Mucosa of gallbladder (tissue), 1 donor: ENCODE measurements at places on chromosomes 6 and 20. TPM values are rescaled to one million over a fixed set of nuclear protein-coding genes. Genes with fewer than 3 reads are reported as not detected.

DNA sequence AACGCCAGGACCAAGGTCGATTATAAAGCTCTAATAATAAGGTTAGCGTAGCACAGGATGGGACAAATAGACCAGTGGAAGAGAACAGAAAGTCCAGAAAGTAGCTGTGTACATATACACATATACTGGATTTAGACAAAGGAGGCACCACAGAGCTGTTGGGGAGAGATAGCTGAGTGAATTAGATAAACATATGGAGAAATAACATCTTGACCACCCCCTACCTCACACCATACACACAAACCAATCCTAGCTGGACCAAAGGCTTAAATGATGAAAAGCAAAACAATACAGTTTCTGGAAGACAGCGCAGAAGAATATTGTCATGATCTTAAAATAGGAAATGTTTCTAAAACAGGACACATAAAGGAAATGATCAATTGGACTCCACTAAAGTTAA, 112.9 kb downstream of the PXDC1 start:
- DNase-seq = no peak

The KIF25 gene
- 0.43 TPM for total RNA-seq

GRCh38 chr6:5084781-5085647, at the start of gene PPP1R3G:
TSS of gene PPP1R3G (plus strand) at chr6:5085341. CDS start at chr6:5085486, 145 bp downstream.
- peak; percentile 45 for DNase-seq

The KCNK17 gene
- total RNA-seq = 2.2 TPM

The PPP1R16B gene
- total RNA-seq = 4.1 TPM

DNA sequence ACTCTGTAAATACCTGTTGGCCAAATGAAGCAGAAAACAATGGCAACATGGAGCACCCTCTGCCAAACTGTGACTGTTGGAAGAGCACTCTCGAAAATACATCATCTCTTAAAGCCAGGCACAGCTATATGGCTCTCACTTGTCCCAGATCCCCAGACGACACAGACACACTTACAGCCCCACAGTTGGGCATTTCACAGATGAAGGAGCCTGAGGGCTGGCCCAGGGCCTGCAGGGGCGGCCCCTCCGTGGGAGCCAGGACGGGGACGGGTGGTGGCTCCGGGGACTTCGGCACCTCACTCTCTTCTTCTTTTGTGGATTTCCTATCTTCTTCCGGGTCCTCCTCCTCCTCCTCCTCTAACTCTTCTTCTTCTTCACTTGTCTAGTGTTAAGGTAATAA, 18.4 kb upstream of the MRPS10 start:
- no peak for DNase-seq

The TNFAIP3 gene
- 33.8 TPM for total RNA-seq

DNA sequence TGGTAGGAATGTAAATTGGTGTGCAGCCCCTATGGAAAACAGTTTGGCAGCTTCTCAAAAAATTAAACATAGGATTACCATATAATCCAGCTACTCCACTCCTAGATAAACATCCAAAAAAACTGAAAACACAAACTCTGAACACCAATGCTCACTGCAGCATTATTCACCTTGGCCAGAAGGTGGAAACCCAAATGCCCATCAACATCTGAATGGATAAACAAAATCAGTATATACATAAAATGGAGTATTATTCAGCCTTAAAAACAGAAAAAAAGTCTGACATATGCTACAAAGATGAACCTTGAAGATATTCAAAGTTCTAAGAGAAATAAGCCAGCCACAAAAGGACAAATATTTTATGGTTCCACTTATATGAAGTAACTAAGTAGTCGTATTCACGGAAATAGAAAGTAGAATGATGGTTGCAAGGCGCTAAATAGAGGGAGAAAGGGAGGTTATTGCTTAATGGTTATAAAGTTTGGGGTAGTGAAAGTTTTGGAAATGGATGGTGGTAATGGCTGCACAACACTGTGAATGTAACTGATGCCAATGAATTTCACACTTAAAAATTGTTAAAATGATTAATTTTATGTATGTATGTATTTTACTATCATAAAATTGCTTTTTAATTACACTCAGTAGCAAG, 4.0 kb downstream of the PHF10 start:
- no peak for DNase-seq

- no peak for DNase-seq
These were observed 139.3 kb upstream of the PHACTR1 start for GRCh38 chr6:12577124-12577850.

GRCh38 chr6:95094751-95095663, 482.3 kb upstream of the MANEA start:
- no peak for DNase-seq

- DNase-seq = no peak
These were observed 4.2 kb upstream of the ZC2HC1B start for GRCh38 chr6:143859891-143860660.

The MLN gene
- total RNA-seq = not detected

DNA sequence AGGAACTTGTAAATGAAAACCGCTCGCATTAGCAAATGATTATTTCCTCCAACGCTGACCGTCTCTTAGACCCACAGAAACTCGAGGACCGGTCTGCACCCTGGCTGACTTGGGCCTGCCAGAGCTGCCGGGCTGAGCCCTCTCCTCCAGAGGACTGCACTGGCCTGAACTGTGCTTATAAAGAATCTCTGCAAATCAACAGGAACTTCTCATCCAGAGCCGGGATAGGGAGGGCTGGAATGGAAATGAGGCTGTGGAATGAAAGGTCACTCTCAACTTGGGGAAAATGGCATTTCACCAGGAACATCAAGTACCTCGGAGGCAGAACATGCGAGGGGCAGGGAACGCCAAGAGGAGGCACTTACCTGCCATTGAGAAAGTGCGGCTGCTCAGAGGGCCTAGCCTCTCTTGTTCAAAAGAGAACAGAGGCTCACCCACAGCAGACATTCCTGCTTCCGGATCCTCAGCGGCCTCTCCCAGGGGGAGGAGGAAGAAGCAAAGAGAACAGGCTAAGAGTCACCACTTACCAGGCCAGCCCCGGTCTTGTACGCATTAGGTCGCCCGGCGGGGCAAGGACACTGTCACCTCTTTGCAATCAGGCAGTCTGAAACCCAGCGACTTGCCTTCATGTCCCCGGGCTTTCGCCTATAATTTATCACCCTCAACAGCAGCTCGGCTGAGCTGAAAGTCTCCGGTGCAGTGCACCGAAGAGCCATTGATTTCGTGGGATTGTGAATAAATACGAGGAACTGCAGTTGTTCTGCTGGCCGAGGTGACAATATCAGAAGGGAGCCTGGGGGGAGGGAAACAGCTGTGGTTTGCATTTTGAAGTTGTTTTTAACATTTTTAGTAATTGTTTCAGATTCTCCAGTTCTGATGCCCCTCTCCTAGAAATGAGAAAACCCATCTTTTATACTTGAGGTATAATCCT, 37.6 kb downstream of the ZMYND8 start:
- peak; percentile 70 for DNase-seq

The RFX6 gene
- total RNA-seq = not detected

- DNase-seq = no peak
These were observed 15.6 kb upstream of the HMGN3 start for GRCh38 chr6:79250107-79250514.

- no peak for DNase-seq
These were observed 22.1 kb downstream of the RPP40 start for GRCh38 chr6:4981761-4982160.

GRCh38 chr6:380234-381218, 11.0 kb upstream of the IRF4 start:
- no peak for DNase-seq

DNA sequence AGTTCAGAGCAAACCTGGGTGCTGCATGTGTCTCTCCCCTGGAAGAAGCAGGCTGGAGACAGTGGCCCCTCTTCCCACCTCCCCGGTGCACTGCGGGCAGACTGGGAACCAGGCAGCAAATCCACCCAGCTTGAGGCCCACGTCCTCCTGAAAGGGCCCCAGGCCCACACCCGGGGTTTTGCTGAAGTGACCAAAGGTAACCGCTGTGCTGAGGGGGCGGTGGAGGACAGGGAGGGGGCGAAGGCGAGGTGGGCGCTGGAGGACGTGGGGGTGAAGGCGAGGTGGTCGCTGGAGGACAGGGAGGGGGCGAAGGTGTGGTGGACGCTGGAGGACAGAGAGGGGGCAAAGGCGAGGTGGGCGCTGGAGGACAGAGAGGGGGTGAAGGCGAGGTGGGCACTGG, 1.8 kb upstream of the BIRC7 start:
- DNase-seq = no peak

DNA sequence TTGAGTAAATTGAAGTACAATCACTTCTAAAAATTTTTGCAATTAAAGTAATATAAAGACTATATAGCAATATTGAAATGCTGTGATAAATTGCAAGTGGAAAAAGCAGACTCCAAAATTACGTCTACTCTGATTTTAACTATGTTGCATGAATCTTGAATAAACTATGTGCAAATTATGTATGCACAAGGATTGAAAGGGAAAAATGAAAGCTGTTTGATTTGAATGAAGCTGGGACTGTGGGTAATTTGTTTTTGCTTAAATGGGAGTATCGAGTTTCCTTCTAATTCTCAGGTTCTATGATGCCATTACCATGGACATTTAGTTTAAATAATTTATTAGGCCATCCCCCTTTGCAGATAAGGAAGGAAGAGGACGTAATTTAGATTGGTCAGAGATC, 198.7 kb upstream of the MYLIP start:
- no peak for DNase-seq

GRCh38 chr6:158536084-158536890, 23.6 kb upstream of the TMEM181 start:
- DNase-seq = peak; percentile 75

- DNase-seq = no peak
These were observed 1146.9 kb upstream of the GJE1 start for GRCh38 chr6:140985679-140986275.

DNA sequence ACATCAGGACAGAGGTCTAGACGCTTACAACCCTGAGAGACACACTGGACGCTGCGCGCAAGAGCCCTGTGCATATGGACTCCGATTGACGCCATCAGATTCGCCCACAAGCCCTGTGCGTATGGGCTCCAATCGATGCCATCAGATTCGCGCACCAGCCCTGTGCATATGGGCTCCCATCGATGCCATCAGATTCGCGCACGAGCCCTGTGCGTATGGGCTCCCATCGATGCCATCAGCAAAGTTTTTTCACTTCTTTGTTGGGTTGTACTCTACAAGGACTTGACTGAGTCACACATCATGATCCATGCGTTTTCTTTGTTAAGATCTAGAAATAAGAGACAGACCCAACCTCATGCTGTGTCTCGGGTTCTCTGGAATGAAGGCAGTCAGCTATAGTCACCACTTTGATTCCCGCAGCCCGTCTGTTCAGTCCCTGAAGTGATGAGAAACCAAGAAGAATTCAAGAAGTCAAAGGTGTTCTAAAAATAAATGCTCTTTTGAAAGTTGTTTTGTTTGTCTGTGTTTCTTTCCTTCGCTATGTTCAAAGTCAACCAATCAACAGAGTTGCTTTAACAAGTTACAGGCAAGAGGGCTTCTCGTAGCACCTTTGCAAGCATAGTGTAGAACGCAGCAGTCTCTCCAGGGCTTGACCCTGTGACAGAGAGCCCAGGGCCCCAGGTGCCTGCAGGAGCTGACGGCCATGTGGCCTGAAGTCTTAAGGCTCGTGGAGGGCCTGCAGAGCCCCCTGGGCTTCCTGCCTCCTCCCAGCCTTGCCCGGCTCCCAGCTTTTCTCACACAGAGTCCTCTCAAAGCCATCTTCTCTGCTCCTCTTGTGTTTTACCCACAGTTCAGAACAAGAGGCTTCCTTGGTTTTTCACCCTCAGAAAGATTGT, 7.9 kb downstream of the RPS6KA2 start:
- DNase-seq = peak; percentile 6

- DNase-seq = no peak
These were observed 71.8 kb upstream of the CENPW start for GRCh38 chr6:126268092-126268491.

GRCh38 chr6:161732594-161732993, 458.7 kb upstream of the AGPAT4 start:
- DNase-seq = no peak

The LHFPL5 gene
- 0.69 TPM for total RNA-seq

The BTN1A1 gene
- total RNA-seq = not detected

The DCDC2 gene
- total RNA-seq = 33.8 TPM

The OR2H2 gene
- not detected for total RNA-seq

GRCh38 chr6:106372838-106373501, 12.5 kb downstream of the CRYBG1 start:
- DNase-seq = no peak

The UNC5CL gene
- total RNA-seq = 26.4 TPM

DNA sequence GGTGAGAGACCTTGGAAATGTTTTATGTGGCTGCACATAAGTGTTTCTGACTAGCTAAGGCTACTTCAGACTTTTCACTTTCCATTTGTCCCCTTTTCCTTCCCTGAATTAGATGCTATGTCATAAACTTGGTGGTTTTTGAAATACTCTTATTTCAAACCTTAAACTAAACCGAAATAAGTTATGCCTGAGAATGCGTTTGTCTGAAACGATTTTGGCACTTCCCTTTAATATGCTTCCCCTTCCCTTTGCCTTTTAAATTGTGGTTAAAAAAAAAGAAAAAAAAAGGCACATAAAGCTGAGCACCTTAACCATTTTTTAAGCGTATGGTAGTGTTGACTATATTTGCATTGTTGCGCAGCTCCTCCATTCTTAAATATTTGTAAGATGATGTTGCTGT, 14.3 kb downstream of the ZNF451 start:
- DNase-seq = no peak

The PTPRA gene
- total RNA-seq = 57.5 TPM

The ANGPT4 gene
- total RNA-seq = 0.20 TPM

GRCh38 chr20:50325651-50326050, 135.0 kb downstream of the CEBPB start:
- DNase-seq = no peak

- peak; percentile 72 for DNase-seq
These were observed 2.5 kb upstream of the TFAP2B start for GRCh38 chr6:50816115-50816675.

The MOG gene
- total RNA-seq = not detected

The AGER gene
- 11.8 TPM for total RNA-seq

The MCCD1 gene
- not detected for total RNA-seq

DNA sequence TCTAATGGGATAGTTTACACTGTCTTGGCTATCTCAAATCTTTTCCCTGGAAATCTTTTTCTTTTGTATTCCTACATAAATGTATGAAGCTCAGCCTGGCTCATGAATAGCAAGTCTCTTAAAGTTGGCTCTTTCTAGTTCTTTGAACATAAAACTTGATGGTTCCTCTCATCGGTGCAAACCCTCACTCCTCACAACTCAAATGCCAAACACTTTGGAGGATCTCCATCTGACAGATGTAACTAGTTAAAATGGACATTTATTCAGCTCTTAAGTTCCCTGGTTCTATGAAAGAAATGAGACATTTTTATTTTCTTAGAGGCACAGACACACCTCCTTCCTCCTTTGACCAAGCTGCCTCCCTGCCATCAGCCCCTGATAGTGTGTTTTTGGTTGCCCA, 43.6 kb upstream of the IL17A start:
- DNase-seq = no peak

The PDSS2 gene
- total RNA-seq = 17.7 TPM

DNA sequence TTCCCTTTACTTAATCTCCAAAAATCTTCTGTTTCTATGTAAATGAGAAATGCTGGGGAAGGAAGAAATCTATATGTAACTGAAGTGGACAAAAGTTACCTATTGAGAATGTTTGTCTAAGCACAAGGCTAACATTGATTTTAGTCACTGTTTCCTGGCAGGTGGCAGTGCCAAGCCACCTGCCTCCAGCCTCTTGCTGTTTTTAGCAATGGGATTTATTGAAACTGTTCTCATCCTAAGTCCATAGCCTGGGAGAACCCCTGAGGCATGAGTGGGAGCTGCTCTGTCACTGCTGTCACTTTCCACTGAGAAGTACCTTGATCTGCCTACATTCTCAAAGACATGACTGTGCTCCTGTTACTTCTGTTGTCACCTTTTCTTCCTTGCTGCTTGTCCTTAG, 14.7 kb downstream of the ENPP3 start:
- DNase-seq = no peak
